ENCODE measurements at places on chromosomes 5 and 9.

DNA sequence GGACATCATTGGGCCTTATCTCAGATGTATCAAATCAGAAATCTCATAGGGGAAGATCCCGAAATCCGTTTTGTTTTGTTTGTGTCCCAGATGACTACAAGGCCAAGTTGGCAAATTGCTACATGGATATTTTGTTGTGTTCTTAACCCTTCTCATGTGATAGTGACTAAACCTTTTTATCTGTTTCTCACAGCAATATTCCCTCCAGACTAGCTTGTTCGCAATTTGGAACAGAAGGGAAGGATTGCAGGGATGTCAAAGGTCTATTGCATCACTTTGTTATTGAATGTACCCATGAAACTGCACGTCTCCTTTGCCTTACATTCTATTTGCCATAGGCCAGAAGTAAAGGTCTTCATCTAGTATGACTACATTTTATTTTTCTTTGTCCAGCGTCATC is 453.9 kb downstream of the NFIB start:
- DNase-seq: no peak

DNA sequence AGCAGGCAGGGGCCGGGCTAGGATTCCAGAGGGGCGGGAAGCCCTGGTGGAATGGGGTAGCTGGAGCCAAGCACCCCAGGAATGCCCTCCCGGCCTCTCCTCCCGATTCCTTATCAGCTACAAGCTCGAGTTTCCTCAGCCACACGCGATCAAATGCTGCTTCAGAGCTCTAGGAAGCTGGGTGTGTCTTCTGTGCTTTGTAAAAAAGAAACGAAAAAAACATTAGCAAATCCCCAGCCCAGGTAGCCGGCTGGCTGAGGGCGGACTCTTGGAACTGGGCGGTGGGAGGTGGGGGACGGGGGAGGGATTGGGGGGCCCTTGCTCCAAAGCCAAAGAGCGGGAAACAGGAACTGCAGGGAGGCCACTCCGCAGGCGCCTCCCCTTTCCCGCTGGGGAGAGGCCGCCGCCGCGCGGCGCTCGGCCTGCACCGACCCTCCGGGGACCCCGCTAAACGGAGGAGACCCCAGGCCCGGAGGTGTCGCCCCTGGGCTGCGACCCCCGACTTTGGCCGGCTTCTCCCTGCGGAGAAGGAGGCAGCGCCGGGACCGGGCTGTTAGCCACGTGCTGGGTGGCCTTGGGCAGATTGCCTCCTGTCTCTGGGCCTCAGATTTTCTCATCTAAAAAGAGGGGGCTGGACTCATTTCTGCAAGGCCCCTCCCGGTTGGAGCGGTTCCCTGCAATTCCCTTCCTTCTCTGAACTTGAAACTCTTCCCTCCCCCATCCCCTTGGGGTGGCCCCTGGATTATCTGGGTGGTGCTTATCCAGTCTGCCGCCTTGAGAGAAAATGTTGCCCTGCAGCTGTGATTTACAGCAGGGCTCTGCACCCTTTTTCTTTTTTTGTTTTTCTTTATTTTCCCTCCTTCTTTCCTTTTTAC is 40.9 kb upstream of the FABP6 start:
- DNase-seq: no peak

GRCh38 chr9:74949859-74950855 is 2.6 kb downstream of the C9orf40 start:
- DNase-seq: no peak

- DNase-seq: no peak
Observed at GRCh38 chr9:99171225-99172123, 50.3 kb downstream of the ALG2 start.

- no peak for DNase-seq
Observed at GRCh38 chr9:114459464-114459863, 45.8 kb downstream of the WHRN start.

DNA sequence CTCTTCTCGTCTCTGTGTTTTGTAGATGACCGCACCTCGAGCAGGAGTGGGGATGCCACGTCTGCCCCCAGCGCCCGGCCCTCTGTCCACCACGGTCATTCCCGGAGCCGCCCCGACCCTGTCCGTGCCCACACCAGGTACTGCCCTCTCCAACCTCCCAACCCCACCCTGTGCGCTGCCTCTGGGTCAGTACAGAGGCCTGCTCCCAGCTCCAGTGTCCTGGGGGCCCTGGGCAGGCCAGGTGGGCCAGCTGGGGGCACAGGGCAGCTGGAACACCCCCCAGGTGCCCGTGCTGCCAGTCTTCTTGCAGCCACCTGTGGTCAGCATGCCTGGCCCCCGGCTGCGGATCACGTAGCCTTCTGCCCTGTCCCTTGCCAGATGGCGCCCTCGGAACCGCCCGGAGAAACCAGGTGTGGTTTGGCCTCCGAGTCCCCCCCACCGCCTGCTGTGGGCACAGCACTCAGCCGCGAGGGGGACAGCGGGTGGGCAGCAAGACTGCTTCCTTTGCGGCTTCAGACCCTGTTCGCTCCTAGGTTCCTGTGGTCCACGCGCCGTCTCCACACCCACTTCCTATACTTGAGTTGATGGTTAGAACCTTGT is 133.7 kb downstream of the WNK2 start:
- no peak for DNase-seq

DNA sequence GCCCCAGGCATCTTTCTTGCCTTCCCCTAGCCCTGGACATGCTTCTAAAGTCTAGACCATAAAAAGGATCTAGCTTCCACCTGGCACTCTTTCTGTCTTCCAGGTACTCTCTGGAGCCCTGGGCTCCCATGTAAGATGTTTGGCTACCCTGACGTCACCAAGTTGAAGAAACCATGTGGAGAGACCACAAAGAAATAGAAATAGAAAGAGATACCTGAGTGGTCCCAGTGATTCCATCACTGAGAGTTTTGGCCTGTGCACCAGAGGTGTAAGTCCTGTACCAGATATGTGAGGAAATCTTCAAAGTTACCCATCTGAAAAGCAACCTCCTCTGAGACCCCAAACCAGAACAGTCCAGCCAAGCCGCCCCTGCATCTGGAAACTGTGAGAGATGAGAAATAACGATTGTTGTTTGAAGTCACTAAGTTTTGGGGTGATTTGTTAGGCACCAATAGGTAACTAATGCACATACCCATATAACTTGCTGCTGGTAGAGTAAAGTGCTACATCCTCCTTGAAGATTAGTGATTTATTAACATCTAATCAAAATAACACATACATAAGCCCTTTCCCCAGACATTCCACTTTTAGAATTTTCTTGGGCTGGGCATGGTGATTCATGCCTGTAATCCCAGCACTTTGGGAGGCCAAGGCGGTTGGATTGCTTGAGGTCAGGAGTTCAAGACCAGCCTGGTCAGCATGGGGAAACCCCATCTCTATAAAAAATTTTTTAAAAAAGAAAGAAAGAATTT is 85.7 kb upstream of the LHFPL2 start:
- DNase-seq: no peak

DNA sequence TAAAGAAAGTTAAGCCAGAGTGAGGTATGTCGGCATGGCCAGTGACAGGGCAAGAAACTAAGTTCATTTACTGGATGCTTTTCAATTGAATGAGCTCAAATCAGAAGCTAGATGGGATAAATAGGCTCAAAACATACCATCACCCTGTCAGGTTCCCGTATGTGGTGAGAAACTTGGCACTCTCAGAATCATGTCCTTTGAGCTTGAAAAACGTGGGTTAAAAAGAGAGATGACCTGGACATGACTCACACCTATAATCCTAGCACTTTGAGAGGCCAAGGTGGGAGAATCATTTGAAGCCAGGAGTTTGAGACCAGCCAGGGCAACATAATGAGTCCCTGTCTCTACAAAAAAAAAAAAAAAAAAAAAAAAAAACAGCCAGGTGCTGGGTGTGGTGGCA is 121.7 kb upstream of the RGMB start:
- DNase-seq: no peak

DNA sequence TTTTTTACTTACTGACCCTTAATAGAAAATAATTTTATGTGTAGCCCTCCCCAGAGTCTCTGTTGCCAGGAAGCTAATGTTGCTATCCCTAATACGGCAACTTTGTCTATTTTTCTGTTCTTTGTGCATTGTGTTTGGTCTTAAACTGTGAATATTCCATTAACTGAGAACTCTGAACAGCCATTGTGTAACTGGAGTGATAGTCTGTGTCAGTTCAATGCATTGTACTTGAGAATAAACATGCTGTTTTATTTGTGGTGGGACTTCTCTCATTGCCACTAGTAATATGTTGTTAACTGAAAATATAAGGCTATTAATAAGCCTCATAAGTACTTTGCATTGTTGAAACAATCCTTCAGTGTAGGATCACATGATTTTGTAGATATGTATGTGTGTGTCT is 278.3 kb upstream of the DMRT1 start:
- DNase-seq: no peak

DNA sequence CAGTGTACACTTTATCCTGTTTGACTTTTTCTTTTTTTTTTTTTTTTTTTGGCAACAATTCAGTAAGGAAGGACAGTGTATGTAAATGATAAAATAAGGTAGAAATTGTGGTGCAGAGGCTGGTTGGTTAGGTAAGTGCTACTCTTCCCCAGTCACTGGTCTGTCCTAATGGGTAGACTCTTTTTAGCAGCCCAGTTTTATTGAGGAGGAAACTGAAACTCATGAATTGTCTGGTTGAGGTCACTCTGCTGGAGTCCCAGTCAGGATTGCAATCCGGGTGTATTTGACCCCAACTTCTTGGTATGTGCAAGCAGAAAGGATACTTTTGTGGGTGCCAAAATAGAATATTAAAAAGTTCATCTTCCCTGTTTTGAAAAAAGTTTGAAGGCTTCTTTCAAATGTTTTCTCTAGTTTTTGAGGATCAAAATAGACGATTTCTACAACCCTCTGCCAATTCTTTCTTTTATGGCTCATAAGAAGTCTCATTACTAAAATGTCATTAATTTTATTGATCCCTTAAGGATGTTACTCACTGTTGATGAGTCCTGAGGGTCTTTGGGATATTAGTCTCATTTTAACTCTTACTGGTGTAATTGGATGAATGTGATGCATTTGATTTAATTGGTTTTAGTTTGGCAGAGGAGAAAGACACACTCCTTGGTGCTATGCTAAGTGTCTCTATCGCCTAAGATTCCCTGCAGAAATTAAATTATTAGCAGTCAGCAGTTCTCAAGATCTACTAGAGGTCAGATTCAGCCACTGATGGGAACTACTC is 171.9 kb downstream of the KDM4C start:
- no peak for DNase-seq

DNA sequence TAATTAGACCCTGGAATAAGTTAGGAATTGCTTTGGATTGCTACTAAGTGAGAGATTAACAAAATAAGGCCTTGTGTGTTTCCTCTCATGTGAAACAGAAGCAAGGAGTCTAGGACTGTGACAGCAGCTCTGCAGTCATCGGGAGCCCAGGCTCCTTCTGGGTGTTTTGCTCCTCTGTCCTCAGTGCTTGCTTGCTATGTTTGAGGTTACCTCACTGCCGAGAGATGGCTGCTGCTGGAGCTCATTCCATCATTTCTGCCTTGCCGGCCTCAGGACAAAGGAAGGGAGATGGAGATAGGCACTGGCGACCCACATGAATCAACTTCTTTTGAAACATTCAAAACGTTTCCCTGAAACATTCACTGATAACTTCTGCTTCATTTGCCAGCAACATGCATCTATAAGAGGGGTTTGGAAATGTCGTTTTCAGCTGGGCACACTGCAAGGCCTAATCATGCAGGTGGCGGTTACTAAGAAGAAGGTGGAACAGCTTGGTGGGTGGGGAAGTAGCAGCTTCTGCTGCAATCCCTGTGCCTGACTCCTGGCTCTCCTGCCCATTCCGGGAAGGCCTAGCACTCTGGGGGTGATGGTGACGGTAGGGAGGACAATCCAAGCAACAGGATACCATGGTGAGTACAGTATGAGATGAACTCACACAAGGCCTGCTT is 77.2 kb upstream of the CD180 start:
- DNase-seq: no peak

DNA sequence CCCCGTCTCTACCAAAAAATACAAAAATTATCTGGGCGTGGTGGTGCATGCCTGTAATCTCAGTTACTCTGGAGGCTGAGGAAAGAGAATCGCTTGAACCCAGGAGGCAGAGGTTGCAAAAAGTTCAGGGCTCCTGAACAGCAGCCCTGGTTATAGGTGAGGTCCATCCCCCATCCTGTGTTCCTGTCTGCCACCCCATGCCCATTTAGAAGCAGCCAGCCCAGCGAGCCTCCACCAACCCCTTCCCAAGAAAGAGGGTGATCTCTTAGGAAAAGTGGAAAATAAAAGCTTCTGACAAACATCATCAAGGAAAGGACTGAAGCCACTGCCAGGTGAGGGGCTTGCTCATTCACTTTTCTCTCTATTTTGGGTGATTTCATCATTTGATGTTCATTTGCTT is 55.8 kb downstream of the FSTL4 start:
- DNase-seq: no peak

GRCh38 chr5:27701931-27702903 is 663.8 kb upstream of the CDH9 start:
- DNase-seq: no peak

GRCh38 chr5:4244306-4244705 is 648.7 kb downstream of the IRX1 start:
- DNase-seq: no peak

DNA sequence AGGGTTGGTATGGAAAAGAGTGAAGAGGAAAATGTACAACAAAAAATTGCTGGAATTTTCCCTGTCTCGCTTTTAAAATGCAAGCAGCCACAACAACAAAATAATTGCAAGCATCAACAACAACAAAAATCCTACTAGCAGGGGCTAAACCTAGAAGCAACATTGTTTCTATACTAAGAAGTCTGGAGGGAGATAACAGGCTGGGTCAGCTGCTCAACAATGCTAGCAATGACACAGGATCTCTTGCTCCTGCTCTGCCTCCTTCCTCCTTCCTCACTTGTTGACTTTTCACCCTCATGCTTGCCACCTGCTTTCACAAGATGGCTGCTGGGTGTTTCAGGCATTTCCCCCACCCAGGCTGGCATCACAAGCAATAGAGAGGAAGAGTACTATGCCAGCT is 7.6 kb upstream of the AOPEP start:
- no peak for DNase-seq

GRCh38 chr9:36320466-36320865 is 62.2 kb upstream of the GNE start:
- no peak for DNase-seq

GRCh38 chr5:138503487-138504270 is 38.4 kb downstream of the EGR1 start:
- DNase-seq: no peak

DNA sequence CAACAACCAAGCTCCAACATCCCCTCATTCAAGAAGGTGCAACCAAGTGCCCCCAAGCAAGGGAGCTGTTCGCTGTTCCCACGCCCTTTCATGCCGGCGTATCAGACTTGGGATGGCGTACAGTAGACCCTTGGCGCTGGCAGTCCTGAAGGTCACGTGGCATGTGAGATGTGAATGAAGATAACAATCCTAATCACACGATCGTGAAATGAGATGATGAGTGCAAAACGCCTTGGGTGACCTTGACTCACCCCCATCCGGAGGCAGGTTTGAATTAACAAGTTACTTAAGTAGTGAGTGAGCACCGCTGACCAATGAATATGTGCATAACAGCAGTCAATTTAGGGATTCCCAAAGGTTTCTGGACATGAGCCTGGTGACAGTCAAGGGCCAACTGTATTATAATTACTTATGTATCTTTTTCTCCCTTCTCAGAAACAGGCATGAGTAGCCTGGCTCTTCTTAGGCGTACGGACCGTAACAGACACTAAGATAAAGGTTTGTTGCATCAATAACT is 150.2 kb downstream of the TTLL11 start:
- DNase-seq: no peak

GRCh38 chr9:123093141-123093540 is 59.7 kb downstream of the GPR21 start:
- DNase-seq: no peak

Measured in activated T-cell treated with anti-CD3 and anti-CD28 coated beads for 1 hour (primary cell).